ENCODE measurements at places on chromosomes 16 and 17. TPM values are rescaled to one million over a fixed set of nuclear protein-coding genes. Genes with fewer than 3 reads are reported as not detected.

KRT38 gene
- under 0.01 TPM for total RNA-seq

GGA3 gene
- total RNA-seq = 18.5 TPM

HIGD1B gene
- total RNA-seq = not detected

OTOA gene
- total RNA-seq = not detected

IL17C gene
- not detected for total RNA-seq

TMED6 gene
- total RNA-seq = not detected

DNAH2 gene
- 0.15 TPM for total RNA-seq

FGF11 gene
- total RNA-seq = 2.6 TPM

NPTX1 gene
- total RNA-seq = 10.1 TPM

KIF19 gene
- not detected for total RNA-seq

BCAR1 gene
- 31.6 TPM for total RNA-seq

ZNF785 gene
- total RNA-seq = 6.8 TPM

SLC38A8 gene
- total RNA-seq = not detected

KRT39 gene
- 0.12 TPM for total RNA-seq

TMIGD1 gene
- not detected for total RNA-seq

CCDC154 gene
- 0.70 TPM for total RNA-seq

HERPUD1 gene
- total RNA-seq = 101 TPM

TRPV3 gene
- 1.8 TPM for total RNA-seq

CNTD1 gene
- total RNA-seq = not detected

PDK2 gene
- 18.3 TPM for total RNA-seq

MLKL gene
- 9.1 TPM for total RNA-seq

SLFN12 gene
- total RNA-seq = 35.1 TPM

ABCA6 gene
- total RNA-seq = 90.9 TPM

DPEP3 gene
- not detected for total RNA-seq

TP53TG3B gene
- 0.08 TPM for total RNA-seq

EVPLL gene
- not detected for total RNA-seq
